Retinal pigment epithelial cell (primary cell): ENCODE measurements at places on chromosomes 6 and 20.

GRCh38 chr20:33990075-33990474 lies 3.6 kb upstream of the RALY start:
- no peak for DNase-seq

GRCh38 chr6:33886673-33887144 lies 82.9 kb upstream of the MLN start:
- DNase-seq: no peak

DNA sequence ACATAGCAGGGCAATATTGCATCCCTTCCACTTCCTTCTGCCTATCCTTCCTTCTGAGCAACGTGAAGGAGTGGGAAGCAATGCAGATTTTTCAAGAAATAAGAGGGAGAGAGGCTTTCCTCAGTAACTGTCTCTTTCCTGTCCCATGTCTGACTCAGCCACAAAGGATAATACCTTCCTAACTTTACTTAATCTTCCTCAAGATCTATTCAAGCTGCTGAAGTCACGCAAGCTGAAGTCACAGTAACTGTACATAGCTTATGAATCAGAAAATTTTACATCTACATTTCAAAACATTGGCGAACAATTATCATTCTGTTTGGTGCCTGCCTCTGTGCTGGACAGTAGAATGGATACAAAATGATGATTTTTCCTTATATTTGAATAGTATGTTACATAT lies 86.4 kb upstream of the POU3F2 start:
- DNase-seq: no peak

DNA sequence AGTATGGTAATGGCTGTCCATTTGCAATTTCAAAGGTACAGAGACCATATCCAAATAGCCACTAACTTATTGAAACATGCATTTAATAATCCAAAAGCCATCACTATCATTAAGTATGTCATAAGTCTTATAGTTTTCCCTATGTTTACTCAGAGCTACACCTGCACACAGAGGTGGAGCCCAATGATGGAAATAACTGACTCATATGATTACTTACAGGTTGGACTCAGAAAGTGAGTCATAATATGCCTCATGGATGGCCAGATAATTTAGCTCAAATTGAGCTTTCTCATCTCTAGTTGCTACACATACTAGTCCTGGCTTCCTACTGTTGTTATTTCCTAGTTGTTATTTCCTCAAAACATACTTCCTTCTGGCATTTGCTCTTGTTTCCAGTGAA lies 104.4 kb upstream of the KHDRBS2 start:
- DNase-seq: no peak

- DNase-seq: no peak
Observed at GRCh38 chr6:44228836-44229235, 5.4 kb downstream of the SLC29A1 start.

- no peak for DNase-seq
Observed at GRCh38 chr20:51413857-51414256, 128.7 kb downstream of the NFATC2 start.

GRCh38 chr6:17831135-17831534 lies 124.4 kb upstream of the NUP153 start:
- DNase-seq: no peak

DNA sequence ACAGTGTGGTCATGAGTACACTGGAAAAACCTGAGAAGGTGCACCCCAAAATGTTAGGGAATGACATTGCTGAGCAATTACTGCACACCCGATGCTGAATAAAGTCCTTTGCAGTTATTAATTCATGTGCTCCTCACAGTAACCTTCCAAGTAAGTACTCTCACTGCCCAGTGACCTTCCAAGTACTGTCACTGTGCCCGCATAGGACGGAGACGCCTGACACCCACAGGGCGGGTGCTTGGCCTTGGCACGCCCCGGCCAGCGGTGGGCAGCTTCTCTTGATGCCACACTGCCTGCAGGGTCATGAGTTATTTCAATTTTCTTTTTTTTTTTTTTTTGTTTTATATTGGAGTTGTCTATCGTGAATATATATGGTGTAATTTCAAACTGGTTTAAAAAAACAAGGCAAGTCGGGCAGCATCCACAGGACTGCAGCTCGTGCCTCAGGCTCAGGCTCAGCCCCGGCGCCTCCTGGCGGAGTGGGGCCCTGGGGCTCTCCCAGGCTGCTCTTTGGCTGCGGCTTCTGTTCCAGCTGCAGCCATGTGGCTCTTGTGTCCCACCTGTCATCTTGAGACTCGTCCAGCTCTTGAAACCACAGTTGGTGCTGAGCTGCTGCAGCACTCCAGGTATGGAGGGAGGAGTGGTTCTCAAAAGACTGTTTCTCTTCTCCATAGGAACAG lies 27.0 kb downstream of the PNLDC1 start:
- no peak for DNase-seq

DNA sequence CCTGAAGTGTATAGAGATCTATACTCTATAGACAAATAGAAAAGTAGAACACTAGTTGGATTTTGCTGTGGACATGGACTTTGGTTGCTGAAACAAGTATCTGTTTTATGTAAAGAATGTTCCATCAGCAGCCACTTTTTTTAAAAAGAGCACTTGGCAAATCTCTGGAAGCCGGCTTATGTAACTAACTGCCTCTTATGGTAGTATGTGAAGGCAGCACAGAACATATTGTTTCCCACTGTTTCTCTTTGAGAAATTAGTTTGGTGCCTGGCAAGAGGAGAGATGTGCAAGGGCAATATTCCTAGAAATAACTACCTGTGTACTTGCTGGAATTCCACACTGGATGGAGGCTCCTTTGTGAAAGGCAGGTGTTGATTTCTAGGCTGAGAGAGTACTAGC lies 242.3 kb upstream of the PREP start:
- DNase-seq: peak; percentile 32

DNA sequence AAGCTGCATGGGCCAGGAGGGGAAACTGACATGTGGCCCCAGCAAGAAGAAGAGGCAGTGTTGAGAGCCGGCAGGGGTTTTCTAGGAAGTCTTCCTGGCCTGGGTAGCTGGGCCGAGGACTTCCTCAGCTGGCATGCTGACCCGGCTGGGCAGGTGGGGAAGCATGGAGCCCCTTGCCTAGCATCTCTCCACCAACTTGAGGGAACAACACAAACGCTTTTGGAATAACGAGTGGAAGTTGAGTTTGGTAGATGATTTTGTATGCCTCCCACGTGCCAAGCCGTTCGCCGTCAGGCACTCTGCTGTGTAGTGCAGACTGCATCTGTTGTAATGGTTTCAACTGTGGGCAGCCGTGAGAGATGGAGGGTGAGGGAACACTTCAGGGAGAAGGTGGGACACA lies 7.3 kb downstream of the TMEM181 start:
- no peak for DNase-seq

DNA sequence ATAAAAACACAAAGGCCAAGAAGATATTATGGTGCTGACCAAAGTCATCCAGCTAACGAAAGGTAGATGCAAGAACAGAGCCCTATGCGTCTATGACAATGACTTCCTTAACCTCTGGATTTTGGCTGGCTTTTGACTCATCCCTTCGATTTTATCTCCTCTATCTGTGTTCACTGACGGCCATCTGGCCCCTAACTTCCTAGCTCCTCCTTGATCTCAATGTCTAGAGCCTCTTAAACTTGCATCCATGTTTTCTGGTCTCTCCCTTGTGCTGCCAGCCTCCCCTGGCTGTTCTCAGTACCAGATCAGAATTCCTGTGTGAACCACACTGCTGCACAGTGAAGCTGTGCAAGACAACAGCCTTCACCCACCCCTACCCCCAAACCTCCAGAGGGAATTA lies 452.9 kb downstream of the UTRN start:
- no peak for DNase-seq

DNA sequence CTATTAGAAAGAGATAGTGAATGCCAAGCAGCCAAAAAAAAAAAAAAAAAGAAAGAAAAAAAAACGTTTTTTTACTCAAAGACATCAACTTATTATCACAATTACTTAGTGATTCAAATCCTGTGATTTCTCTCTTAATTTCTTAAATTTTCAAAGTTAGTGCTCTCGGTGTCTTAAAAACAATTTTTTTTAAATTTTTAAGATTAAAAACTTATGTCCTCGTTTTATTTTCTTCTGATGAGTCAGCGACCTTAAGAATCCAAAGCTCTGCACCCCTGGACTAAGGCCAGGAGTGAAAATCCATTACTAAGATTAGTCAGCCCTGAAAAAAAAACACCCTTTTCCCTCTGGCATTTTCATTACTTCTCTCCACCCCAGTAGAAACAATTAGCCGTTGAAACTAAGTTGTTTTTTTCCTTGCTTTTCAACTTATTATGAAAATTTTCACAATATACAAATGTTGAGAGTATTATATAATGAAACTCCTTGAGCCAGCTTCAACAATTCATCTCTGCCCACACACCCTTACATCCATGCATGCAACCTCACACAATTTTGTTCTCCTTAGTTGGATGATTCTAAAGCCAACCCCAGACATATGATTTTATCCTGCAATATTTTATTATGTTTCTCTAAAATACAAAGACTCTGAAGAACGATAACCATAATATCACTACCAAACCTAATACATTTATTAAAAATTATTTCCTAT lies 85.6 kb upstream of the CARMIL1 start:
- peak; percentile 83 for DNase-seq

DNA sequence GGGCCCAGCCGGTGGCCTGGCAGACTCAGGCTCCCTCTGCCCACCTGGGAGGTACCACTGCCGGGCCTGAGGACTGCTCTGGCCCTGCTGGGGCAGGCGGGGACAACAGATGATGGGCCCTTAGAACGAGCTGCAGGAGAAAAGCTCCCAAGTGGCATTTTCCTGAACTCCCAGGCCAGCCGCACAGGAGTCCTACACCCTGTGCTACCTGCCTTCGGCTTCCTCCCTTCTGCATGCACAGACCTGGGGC lies 41.3 kb downstream of the DSTN start:
- DNase-seq: no peak
